ENCODE measurements at places on chromosomes 2 and 18.

GRCh38 chr2:226860087-226860486, 24.2 kb downstream of the RHBDD1 start:
- DNase-seq: no peak

DNA sequence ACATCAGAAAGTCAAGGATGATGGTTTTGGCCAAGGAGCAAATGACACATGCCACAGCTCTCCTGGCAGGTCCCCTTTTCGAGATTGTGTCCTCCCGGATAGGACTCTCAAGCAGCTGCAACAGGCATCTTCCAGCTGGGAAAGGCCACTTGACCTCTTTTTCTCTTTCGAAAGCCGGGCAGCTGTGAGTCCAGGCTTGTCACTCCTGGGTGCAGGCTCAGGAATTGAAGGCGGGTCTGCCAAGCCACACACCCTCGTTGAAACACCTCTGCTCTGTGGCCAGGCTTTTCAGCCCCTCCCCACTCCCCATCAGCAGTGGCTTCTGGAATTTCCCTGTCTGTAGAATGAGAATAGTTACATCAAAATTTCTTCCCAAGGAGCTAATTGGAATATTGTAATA, 98.0 kb downstream of the CCDC138 start:
- DNase-seq: no peak

- DNase-seq: no peak
Measured at GRCh38 chr2:21256006-21256405, 132.2 kb downstream of the TDRD15 start.

DNA sequence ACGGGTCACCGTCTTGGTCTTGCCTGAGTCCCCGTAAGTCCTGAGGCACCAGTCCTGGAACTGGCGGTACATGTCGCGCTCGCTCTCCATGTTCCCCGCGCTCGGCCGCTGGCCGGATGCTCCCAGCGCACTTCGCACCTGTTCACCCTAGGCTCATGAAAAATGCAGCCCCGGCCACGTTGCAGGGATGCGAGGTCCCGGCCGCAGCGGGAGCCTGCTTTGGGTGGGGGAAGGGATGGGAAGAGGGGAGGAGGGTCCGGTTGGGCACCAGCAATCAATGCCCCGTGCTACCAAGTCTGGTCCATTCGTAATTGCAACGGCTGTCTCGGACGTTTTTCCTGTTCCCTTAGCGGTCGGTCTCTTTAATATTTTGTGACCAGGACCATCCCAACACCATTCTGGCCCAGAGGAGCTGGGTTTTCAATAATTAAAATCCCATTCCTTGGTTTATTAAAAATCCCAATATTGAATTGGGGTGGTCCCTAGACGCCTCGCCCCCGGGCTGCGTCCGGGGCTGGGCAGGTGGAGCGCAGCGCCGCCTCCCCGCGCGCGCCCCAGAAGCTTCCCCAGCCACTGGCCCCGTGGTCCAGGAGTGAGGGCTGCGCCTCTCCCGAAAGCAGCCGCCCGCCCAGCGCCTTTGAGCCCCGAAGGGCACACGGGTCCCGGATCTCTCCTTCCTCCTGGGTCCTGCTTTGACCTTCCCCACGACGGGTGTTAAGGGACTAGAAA, 1.4 kb downstream of the NOL4 start:
- no peak for DNase-seq

DNA sequence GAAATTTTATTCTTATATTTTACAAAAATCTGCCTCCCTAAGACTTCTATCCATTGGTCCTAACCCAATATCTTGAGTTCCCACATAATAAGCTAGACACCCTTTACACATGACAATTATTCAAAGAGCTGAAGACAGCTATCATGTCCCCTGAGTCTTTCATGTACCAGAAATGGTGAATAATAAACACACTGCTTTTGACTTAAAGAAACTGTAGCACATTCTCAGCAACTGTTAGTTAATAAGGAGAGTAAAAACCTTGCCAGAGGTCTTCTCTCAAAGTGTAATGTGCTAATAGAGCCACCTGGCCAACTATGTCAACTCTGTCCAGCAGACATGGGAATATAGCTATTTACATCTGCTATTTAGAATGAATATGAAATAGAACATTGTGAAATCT, 109.7 kb upstream of the ARL5A start:
- DNase-seq: no peak

DNA sequence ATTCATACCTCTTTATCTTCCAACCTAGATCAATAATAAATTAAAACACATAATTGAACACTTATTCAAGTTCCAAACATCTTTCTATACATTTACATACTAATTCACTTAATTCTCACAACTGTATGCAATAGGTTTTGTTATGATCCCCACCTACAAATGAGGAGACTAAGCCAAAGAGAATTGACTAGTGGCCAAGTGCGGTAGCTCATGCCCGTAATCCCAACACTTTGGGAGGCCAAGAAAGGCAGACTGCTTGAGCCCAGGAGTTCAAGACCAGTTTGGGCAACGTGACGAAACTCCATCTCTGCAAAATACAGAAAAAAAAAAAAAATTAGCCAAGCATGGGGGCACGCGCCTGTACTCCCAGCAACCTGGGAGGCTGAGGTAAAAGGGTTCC, 36.8 kb downstream of the KCNG3 start:
- no peak for DNase-seq
